ENCODE measurements at places on chromosomes 3 and 15. TPM values are rescaled to one million over a fixed set of nuclear protein-coding genes. Genes with fewer than 3 reads are reported as not detected.

PLSCR5 gene
- 0.25 TPM for total RNA-seq

MEX3B gene
- 55.3 TPM for total RNA-seq

LRRC31 gene
- not detected for total RNA-seq

ROBO1 gene
- 278 TPM for total RNA-seq

SLC51A gene
- 0.49 TPM for total RNA-seq

All from temporal lobe (tissue), 4 donors.